H9 (cell line): ENCODE measurements at places on chromosomes 5 and 9. TPM values are rescaled to one million over a fixed set of nuclear protein-coding genes. Genes with fewer than 3 reads are reported as not detected.

The BRD3 gene
- total RNA-seq: 63.1 and 63.6 TPM in 2 replicates

The SH2D3C gene
- 1.3 and 1.7 TPM in 2 replicates for total RNA-seq

The CCL28 gene
- not detected in 2 replicates for total RNA-seq

The CDKN2A gene
- 0.35 TPM in 1 of 2 replicates, not detected in the other for total RNA-seq

The NAIP gene
- 2.2 and 2.8 TPM in 2 replicates for total RNA-seq

The CDH12 gene
- total RNA-seq: not detected in 2 replicates

The NTRK2 gene
- total RNA-seq: 0.02 TPM in 1 of 2 replicates, not detected in the other

The GABRA6 gene
- not detected in 2 replicates for total RNA-seq

The PLAC8L1 gene
- 0.52 and 0.64 TPM in 2 replicates for total RNA-seq

The NFIB gene
- 13.3 and 14.3 TPM in 2 replicates for total RNA-seq

The ZDHHC21 gene
- 6.4 and 9.0 TPM in 2 replicates for total RNA-seq
